ENCODE measurements at places on chromosomes 7 and 10. TPM values are rescaled to one million over a fixed set of nuclear protein-coding genes. Genes with fewer than 3 reads are reported as not detected.

DNA sequence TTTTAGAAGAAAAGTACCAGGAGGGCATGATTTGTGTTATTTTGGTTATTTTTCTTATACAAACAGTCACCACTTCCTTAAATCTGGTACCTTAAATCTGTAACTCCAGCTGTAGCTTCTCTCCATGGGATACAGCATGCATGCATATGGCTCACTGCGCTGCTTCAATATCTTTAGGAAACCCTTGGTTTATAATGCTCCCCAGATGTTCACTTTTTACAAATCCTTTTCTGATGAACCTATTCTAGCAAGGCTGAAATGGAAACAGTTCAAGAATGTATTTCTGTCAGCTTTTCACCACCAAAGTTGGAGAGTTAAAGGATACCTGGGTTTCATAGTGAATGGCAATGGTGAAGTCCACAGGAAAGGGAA is 50.9 kb downstream of the LAMB4 start:
- no peak for DNase-seq

- no peak for DNase-seq
Observed at GRCh38 chr10:3636356-3637181, 148.4 kb downstream of the KLF6 start.

GRCh38 chr7:76165106-76165972 is 36.4 kb upstream of the SRRM3 start:
- no peak for DNase-seq

DNA sequence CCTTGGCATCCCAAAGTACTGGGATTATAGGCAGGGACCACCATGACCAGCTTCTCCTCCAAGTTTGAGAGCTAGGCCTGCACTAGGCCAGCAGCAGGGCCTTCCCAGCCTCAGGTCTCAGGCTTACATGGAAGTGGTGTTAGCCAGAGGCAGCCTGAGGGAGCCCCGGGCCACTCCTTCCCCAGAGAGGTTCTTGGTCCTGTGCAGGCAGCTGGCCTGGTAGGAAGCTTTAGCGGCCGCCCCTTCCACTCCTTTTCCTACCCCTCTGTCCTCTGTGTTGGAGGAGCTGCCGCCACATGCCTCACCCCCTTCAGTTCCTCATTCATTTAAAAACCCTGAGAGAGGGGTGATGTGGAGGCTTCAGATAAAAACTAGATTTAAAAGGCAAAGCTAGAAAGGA is 40.3 kb downstream of the TSPAN15 start:
- DNase-seq: peak; percentile 42

VWDE gene
- not detected for total RNA-seq

ACTR3C gene
- total RNA-seq: 30.2 TPM

All from breast epithelium (tissue), 4 donors.